ENCODE measurements at places on chromosomes 3 and 15.

- peaks cover 5% of the 10 kb centered on the region for H3K27me3 ChIP-seq
- DNase-seq = no peak
- no peaks in the 10 kb centered on the region for H3K36me3 ChIP-seq
- H3K4me1 ChIP-seq = peaks cover 8% of the 10 kb centered on the region
- no peak overlapping the region for H3K4me3 ChIP-seq
- no peak overlapping the region for H3K27ac ChIP-seq
Observed at GRCh38 chr15:67389975-67390374, 131.0 kb upstream of the C15orf61 start.

DNA sequence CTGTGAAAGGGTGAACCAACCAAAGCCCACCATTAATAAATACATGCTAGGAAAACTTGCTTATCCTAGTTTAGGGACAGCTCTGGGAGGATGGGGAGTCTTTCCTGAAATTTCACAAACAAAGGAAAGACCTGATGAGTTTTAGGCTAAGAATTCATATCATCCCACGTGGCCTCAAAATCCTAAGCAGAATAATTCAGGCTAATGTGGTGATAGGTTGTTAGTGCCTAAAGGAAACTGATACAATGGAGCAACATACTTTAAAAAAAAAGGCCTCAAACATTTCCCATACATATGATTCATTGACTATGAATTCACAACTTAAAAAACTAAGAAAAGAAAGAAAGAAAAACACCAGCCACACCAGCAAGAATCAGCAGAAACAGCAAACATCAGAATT, 126.9 kb upstream of the CNTN4 start:
- H3K4me1 ChIP-seq = no peaks in the 10 kb centered on the region
- DNase-seq = no peak
- no peak overlapping the region for H3K4me3 ChIP-seq
- H3K27me3 ChIP-seq = no peaks in the 10 kb centered on the region

DNA sequence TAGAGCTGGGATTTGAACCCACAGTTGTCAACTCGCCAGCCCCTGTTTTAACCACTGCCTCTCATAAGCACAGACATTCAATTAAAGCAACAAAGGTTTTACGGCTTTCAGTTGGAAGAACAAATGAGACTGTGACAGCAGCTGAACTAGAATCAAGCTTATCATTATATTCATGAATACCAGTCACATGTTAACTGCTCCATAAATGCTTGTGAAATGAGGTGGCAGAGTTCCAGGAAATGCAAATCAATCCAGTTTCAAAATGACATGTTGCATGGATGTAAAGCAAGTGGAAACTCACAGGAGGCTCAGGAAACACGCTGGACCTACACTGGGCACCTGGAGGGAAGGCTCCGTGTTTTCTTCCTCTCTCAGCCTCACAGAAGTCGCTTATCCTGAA, 3.9 kb downstream of the GP5 start:
- DNase-seq = no peak
- peaks cover 28% of the 10 kb centered on the region for H3K4me1 ChIP-seq
- H3K4me3 ChIP-seq = no peak overlapping the region
- peaks cover 6% of the 10 kb centered on the region for H3K36me3 ChIP-seq

- no peak for DNase-seq
- no peaks in the 10 kb centered on the region for H3K4me1 ChIP-seq
- H3K27ac ChIP-seq = no peak overlapping the region
Observed at GRCh38 chr3:76550522-76551201, 489.2 kb upstream of the ROBO2 start.

DNA sequence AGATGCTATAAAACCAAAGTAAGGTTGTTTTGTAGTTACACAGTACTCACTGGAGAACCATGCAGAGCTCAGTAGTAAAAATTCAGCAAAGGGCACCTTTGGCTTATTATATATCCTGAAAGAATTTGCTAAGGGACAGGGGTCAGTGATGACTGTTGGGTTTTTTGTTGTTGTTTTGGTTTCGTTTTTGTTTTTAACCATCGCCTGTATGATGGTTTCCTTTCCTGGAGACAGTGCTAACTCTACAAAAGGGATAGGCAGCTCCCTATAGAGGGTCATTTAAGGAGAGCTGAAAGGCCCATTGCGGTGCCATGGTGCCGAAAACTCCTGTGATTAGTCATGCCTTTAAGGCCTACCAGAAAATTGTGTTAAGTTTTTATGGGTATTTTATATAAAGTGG, 118.2 kb upstream of the GOLIM4 start:
- no peaks in the 10 kb centered on the region for H3K36me3 ChIP-seq
- H3K27ac ChIP-seq = no peak overlapping the region
- H3K27me3 ChIP-seq = no peaks in the 10 kb centered on the region
- no peak overlapping the region for H3K4me3 ChIP-seq
- H3K4me1 ChIP-seq = no peaks in the 10 kb centered on the region

DNA sequence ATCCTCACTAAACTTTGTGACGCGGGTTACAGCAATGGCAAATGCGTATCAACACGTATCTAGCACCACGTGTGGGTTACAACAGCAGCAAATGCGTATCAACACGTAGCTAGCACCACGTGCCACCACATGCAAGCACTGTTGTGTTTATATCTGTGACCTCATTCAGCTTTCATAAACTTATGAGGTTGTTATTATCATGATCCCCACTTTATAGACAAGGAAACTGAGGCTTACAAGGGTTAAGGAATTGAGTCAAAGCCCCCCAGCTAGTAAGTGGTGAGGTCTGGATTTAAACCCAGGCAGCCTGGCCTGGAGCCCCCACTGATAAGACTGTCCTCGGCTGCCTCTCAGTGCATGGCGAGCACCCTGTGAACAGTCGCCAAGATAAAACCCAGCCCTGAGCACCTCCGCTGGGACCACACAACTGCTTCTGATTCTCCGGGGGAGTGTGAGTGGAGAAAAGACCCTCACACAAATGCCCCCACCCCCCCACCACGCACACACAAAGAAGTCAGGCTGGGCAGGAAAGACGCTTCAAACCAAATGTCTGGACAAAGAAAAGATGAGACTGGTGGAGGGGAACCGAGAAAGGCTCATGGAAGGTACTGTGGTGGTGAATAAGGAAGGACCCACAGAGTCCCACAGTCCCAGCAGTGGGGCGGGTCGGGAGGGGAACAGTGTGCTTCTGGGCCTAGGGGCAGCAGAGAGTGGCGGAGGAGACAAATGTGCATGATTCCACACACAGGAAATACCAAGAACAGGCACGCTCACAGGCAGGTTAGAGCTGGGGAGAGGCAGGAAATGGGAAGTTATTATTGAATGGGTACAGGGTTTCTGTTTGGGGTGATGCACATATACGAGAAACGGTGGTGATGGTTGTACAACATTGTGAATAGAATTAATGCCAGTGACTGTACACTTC, 173.4 kb downstream of the XXYLT1 start:
- no peak overlapping the region for H3K4me3 ChIP-seq
- H3K4me1 ChIP-seq = peaks cover 58% of the 10 kb centered on the region
- DNase-seq = no peak
- no peaks in the 10 kb centered on the region for H3K27me3 ChIP-seq
- H3K36me3 ChIP-seq = peaks cover 10% of the 10 kb centered on the region

DNA sequence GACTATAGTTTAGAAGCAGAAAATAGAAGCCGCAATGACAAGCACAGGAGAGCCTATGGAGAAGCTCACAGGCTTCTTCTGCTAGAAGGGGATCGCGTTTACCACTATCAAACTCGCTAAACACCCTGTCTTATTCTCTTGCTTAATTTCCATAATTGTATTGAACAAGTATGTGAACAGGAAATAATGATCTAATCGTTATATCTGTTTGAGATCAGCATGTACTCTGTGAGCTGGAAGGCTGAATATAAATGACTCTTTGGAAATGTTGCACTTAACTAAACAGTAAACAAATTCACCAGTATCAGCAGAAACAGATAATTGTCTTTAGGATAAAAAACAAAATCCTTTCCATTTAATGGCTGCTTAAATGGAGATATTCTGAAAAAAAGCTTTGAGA, 15.0 kb downstream of the NEK10 start:
- H3K27ac ChIP-seq = no peak overlapping the region
- no peak for DNase-seq
- H3K36me3 ChIP-seq = no peaks in the 10 kb centered on the region
- H3K27me3 ChIP-seq = no peaks in the 10 kb centered on the region
- no peak overlapping the region for H3K4me3 ChIP-seq
- no peaks in the 10 kb centered on the region for H3K4me1 ChIP-seq

Data from stimulated activated naive B cell treated with anti-CD40 and anti-IgM and Interleukin-4, amounts not matched to agents 10 μg/mL and 1 μg/mL and 100 μg/mL, for 72 hours (primary cell).